ENCODE measurements at places on chromosomes 1 and 21. TPM values are rescaled to one million over a fixed set of nuclear protein-coding genes. Genes with fewer than 3 reads are reported as not detected.
A peak's percentile ranks its signal among the peaks of the same experiment; 100 is the strongest.

The TMEM82 gene
- 0.13 TPM for total RNA-seq

The SLAMF6 gene
- total RNA-seq: not detected

The UBR4 gene
- total RNA-seq: 74.1 TPM

DNA sequence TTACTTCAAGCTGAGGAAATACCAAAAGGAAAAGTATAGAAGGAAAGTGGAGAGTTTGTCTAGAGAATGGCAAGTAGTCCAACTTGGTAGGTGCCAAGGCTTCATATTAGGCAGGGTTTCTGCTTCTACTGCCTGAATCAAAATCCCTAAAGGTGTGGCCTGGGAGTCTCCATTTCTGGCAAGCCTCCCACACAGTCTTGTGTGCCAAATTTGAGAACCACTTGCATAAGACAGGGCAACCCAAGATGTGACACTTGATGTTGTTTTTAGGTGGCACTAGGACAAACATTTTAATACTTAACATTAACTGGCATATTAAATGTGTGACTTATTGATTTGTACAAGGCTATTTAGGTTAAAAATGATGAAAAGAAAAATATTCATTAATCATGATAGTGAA, 60.1 kb downstream of the ATG4C start:
- no peak for DNase-seq

GRCh38 chr1:85911742-85912141, 203.5 kb upstream of the ZNHIT6 start:
- peak; percentile 4 for DNase-seq

GRCh38 chr1:187001198-187001889, 172.6 kb downstream of the PLA2G4A start:
- DNase-seq: no peak

DNA sequence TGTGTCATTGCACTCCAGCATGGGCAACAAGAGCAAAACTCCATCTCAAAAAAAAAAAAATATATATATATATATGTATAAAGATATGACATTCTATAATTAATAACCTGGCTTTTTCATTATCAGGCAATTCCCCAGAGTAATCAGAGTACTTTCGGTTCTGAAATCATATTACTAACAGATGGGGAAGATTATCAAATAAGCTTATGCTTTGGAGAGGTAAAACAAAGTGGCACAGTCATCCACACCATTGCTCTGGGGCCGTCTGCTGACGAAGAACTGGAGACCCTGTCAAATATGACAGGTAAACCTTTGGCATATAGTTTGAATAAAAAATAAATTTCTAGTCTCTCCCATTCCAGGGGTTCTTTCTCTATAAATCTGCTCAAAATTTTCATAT, 58.5 kb upstream of the SH3GLB1 start:
- no peak for DNase-seq

GRCh38 chr1:241533326-241534115, 1.3 kb downstream of the KMO start:
- no peak for DNase-seq

- no peak for DNase-seq
These were observed 72.5 kb downstream of the ANGPTL1 start for GRCh38 chr1:178798232-178798861.

GRCh38 chr1:201745023-201745422, 83.9 kb upstream of the IPO9 start:
- no peak for DNase-seq
